ENCODE measurements at places on chromosomes 3 and 15.

DNA sequence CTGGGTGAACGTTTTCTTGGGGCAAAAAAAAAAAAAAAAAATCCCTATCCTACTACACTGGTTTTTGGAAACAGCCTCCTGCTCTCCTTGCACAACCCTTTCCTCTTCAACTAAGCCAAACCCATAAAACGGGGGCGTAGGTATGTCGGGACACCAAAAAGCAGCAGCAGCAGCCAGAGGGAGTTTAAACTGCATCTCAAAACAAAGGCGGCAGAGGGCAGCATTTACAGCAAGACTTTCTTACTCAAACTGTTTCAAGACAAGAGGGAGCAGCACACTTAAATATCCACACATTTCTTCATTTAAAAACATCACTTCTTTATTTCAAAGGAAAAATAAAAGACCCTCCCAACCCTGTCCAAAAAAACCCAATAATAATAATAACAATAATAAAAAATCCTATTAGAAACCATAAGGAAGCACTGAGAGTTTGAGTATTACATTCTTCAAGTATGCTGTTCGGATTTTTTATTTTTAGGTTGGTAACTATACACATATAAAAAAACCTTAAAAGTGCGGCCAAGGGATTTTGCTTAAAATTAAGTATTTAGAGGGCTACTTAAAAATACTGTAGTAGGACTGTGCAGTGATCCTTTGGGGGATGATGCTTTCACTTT lies 43.9 kb upstream of the PLXND1 start:
- peak; percentile 87 for DNase-seq

GRCh38 chr3:184559336-184559735 lies 2.2 kb upstream of the EPHB3 start:
- no peak for DNase-seq

DNA sequence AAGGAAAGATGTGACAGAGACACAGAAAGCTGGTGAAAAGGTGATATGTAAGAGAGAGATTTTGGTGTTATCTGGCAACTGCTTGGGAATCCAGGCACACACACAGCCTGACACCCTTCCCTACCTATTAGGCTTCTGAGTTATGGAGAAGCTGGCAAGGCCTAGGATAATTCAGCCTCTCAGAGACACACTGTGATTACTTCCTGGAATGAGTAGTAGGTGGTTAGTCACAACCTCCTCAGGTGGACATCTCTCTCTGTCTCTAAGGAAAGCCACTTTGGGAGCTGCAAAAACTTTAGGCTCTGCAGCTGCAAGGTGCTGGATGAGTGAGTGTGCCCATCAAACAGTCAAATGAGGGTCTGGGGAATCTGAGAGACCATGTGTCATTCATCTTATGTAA lies 201.9 kb downstream of the PDCD6IP start:
- no peak for DNase-seq

DNA sequence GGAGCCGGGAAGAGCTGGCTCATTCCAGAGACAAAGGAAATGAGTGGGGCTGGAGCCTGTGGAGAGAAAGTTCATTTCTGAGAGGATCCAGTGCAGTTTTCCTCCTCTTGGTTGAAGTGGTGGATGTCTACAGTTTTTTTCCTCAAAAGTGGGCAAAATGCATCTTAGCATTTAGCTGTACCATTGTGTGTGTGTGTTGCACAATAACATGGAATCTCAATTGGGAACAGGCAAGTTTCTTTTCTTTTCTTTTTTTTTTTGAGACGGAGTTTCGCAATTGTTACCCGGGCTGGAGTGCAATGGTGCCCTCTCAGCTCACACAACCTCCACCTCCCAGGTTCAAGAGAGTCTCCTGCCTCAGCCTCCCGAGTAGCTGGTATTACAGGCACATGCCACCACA lies 101.5 kb upstream of the UBE2E1 start:
- DNase-seq: no peak

DNA sequence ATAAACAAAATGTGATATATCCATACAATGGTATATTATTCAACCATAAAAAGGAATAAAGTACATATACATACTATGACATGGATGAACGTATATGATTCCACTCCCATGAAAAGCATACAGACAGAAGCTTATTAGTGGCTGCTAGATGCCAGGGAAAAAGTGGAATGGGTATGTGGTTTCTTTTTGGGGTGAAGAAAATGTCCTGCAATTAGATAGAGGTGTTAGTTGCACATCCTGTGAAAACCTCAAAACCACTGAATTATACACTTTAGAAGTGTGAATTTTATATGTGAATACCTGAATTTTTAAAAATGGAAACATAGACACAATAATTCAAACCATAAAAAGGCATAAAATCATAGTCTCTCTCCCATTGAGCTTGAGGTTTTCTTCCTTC lies 11.2 kb downstream of the DENND6A start:
- no peak for DNase-seq

GRCh38 chr15:29018120-29018805 lies 132.5 kb downstream of the APBA2 start:
- DNase-seq: no peak

DNA sequence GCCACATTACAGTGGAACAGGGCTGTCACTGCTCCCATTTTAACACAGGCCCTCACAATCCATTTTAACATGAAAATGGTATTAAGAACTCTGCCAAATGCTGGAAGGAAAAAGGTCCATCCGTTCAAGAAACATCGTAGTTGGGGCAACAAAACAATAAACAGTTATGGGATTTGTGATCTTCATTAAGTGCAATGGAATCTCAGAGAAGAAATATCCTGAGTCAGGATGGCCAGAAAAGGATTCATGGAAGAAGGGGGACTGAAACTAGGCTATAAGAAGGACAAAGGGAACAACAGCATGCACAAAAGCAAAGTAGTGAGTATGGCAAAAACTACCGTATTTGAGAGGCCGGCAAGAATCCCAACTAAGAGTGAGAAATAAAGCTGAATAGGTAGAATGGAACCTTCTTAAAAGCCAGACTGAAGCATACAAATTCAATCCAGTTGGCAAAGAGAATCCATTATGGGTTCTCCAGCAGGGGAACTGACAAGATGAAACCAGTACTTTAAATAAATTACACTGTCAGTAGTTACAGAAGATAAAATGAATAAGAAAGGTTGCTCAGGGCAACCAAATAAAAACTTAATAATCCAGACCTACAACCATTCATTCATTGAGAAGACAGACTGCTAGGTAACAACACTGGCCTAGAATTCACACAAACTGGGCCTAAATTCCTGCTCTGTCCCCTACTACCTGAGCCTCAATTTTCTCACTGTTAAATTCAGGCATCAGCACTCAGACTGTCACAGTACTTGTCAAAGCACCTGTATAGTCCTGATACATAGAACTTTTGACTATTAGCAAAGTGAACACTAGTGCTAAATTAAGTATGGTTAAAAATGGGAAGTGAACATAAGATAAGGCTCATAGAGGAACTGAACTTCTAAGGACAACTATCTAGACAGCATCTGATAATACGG lies 6.3 kb downstream of the TBL1XR1 start:
- DNase-seq: peak; percentile 41

GRCh38 chr15:36810656-36811449 lies 231.4 kb downstream of the CDIN1 start:
- DNase-seq: no peak

DNA sequence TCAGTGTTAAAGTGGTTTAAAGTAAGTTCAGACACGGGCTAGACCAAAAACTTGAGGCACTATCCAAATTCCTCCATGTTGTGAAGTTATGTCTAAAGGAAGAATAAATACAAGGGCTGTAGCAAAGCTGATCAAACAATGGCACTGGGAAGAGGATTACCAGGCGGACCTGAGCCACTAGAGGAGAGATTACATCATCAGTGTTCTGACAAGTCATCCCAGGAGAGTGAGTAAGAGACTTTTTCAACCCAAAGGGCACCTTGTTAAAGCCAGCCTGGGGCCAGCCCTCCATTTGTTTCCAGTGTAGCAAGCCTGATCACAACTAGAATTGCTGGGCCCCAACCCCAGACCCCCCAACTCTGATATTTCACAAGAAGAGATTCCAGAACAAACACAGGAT lies 166.9 kb downstream of the DCLK3 start:
- peak; percentile 47 for DNase-seq

DNA sequence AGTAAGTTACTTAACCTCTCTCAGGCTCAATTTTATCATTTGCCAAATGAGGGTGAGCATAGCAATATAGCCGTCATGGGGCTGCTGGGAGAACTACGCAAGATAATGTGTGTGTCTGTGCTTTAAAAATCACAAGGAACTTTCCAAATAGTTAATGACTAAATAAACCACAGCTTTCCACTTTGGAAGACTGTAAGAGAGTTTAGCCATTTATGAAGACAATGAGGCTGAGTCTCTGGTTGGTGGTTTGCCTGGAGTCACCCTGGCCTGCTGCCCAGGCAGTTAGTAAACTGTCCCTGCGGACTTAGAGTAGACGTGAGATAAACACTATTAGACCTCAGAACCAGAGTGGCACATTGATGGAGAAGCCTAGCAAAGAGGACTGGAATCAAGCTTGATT lies 357.7 kb downstream of the CLSTN2 start:
- peak; percentile 13 for DNase-seq

DNA sequence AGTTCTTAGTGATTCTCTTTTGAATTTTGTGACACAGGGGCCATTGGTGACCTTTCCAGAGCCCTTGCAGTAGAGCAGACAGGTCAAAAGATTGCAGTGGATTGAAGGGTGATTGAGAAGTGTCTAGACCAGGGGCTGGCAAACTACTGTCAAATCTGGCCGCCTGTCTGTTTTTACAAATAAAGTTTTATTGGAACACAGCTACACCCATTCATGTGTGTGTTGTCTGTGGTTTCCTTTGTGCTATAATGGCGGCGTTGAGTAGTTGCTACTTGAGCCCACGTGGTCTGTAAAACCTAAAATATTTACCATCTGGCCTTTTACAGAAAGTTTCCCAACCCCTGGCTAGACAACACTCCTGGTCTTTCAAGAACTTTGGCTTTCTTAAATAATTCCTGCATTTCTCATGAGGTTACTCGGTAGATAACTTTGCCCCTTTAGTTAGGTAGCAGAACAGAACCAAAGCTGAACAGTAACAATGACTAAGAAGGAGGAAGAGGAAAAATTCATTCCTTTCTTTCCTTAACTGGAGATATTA lies 265.1 kb upstream of the NR2E3 start:
- peak; percentile 50 for DNase-seq

DNA sequence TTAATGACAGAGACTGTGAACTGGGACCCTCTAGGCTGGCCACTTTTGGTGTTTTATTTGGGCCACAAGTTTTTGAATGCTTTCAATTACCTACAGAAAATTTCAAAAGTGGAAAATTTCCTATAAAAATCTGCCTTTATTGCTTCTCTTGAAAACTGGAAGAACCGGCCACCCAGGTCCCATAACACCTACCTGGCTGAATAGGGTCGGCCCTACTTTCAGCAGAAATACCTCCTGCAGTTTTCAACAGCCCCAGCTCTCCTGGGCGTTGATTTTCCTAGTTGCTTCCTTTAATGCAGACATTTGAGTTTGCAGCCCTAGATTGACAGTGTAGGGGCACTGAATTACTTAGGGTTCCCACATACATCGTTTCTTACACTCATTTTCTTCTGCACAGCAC lies 719 bp upstream of the SRPRB start:
- no peak for DNase-seq

DNA sequence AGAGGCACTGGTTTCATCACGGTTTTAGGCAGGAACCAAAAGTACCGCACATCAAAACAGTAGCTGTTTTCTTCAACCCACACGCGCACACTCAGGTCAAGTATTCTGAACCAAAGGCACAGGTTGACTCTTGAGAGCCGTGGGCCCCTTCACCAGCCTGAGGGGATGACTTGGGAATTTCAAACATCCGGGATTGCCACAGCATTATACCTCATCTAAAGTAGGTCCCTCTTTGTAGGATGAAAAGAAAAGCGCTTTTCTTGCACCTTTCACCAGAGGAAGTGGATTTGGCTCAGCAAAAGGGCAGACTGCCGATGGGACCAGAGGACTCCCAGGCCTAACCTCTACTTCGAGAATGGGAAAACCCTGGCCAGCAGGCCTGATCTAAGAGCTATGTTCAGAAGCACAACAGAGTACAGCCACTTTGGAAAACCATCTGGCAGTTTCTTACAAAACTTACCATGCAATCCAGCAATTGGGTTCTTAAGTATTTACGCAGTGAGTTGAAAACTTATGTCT lies 88.2 kb upstream of the PROK2 start:
- DNase-seq: no peak

GRCh38 chr15:69027976-69028518 lies 13.6 kb downstream of the NOX5 start:
- no peak for DNase-seq

GRCh38 chr15:78065284-78065872 lies 12.1 kb downstream of the TBC1D2B start:
- DNase-seq: peak; percentile 100

- no peak for DNase-seq
These were observed 30.0 kb upstream of the CHD2 start for GRCh38 chr15:92870010-92870591.

DNA sequence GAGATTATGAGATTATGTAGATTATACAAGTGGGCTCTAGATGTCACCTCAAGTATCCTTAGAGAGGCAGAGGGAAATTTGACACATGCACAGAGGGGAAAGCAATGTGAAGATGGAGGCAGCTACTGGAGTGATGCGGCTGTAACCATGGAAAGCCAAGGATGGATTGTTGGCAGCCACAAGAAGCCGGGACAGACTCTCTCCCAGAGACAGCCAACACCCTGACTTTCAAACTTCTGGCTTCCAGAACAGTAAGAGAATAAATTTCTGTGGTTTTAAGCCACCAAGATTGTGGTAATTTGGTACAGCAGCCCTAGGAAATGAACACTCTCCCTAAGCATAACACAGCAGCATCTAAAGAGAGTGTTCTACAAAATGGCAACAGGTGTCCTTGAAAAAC lies 34.4 kb upstream of the PRICKLE2 start:
- DNase-seq: no peak

DNA sequence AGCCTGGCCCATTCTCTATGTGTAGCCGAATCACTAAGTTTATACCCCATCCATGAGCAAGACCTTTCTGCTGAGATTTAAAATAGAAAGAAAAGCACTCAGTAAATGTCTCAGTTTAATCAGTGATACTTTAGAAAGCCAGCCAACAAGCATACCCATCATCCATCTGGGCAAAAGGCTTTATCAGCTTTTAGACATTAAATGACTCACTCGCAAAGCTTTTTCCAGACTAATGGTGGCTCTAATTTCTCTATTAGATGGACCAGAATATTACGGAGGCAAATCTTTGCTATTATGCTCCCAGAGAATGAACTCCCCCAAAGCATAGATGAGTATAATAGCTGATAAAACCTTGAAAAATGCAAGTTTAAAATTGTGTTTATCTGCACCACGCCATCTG lies 727.8 kb downstream of the GBE1 start:
- DNase-seq: no peak

GRCh38 chr3:183980403-183980802 lies 37.3 kb downstream of the ABCC5 start:
- peak; percentile 82 for DNase-seq

DNA sequence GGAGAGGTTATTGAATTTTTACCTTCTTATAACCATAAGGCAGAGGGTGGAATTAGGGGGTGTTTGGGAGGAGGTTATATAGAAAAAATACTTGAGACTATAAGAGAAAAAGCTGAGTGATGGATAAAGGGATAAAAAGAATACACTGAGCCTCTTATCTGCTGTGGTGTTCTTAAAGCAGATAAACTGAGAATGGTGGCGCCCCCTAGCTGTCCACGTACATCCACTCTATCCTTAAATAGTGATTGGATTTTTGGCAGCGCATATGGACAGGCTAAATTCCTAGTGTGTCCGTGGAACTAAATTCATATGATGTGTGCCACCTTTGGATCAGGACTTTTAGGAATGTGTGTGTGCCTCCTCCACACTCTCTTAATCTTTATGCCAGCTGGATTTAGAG lies 121.1 kb downstream of the OXSM start:
- peak; percentile 26 for DNase-seq
